Activated CD4-positive, alpha-beta T cell treated with anti-CD3 and anti-CD28 coated beads, Interleukin-2, amount 50 U/mL, for 4 hours (primary cell): ENCODE measurements at places on chromosomes 7 and 10.

DNA sequence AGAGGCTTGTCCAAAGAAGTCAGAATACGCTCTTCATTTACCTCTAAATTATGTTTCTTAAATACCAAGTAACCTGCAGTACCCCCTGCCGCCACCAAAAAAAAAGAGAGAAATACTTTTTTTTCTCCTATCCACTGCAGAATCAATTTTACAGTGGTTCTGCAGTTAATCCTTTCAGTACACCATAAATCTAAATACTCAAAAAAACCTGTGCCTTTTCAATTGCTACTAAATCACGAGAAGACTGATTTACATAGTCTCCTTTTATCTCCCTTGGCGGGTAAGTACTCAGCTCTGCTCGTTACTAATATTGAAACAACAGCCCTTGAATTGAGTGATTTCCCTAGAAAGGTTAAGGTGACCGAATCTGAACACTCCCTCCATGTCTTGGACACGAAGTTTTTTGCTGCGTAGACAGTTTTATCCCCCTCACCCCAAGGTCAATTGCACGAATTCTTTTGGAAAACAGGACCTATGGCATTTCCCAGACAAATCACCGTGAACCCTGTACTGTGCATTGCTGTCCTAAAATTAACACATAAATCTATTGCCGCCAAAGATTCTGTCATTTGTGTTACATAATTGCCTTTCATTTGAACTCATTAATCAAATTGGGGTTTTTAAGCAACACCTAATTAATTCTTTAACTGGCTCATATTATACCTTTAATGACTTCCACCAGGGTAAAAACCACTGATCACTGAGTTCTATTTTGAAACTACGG is 512 bp upstream of the VIM start:
- DNase-seq: no peak

DNA sequence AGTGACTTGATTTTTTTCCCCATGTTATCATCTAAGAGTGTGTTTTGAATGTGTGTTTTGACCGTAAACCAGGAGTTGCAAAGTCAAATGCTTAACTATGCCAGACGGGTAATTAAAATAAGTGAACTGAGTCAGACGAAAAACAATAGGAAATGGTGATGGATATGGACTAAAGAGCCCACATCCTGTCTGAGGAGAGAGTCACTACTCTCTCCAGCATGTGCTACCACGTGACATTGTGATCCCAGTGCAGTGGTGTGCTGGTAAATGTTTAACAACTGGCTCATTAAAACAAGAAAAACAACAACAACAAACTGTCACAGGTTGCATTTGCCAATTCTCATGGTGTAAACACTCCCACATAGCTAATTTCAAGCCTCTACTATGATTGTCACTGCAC is 164.3 kb downstream of the SUGCT start:
- no peak for DNase-seq

GRCh38 chr10:48279081-48279751 is 4.7 kb upstream of the FRMPD2 start:
- no peak for DNase-seq

DNA sequence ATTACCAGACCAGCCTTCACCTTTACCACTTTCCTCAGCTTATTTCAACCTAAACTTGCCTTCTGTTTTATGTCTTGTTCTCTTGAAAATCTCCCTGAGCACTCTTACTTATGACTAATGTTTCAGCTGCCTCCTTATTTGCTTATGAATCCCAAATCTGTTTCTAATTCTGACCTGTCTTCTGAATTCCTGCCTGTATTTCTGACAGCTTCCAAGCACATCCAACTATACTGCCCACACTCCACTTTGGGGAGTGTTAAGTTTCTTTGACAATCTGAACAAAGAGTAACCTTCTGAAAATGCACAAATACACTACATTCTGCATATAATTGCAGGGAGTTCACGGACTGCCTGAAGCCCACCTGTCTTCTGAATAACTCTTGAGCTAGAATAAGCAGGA is 48.7 kb downstream of the ARMC3 start:
- no peak for DNase-seq

GRCh38 chr10:88120075-88120474 is 256.6 kb downstream of the PTEN start:
- no peak for DNase-seq

DNA sequence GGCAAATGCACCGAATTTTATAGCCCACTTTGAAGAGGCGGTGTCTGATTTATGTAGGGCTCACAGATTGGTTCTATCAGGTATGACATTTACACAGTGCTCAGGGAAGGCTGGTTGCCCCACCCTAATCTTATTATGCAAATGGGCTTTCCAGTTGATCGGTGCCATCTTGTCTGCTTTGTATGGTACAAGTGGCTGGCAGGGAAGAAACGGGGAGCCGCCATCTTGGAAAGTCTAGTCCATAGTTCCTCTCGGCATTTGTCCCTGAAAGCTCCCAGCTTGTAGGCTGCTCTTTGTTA is 36.6 kb downstream of the TMEM229A start:
- no peak for DNase-seq

DNA sequence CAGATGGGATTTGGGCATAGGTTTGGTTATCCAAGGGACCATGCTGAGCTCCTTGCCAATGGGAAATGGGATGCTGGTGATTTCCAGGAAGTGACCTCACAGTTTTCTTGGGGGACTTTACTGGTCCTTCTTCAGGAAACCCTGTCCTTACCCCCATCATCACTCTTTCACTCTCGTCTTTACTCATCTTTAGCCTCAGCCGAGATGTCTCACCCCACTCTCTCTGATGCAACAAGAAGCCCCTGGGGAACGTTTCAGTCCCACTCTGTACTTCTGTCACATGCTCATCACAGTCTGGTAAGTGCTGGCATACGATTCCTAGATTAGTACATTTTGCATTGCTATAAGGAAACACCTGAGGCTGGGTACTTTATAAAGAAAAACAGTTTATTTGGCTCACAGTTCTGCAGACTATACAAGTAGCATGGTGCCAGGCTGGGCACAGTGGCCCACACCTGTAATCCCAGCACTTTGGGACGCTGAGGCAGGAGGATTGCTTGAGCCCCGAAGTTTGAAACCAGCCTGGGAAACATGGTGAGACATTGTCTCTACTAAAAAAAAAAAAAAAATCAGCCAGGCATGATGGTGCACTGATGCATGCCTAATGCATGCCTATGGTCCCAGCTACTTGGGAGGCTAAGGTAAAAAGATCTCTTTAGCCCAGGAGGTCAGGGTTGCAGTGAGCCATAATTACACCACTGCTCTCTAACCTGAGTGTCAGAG is 63.5 kb upstream of the VKORC1L1 start:
- DNase-seq: no peak

GRCh38 chr10:4285121-4285520 is 500.1 kb upstream of the KLF6 start:
- no peak for DNase-seq
